ENCODE measurements at places on chromosomes 11 and 22.

GRCh38 chr11:77115181-77115611 is 12.6 kb downstream of the OMP start:
- no peak for DNase-seq

GRCh38 chr22:22214819-22215329 is 29.7 kb upstream of the VPREB1 start:
- DNase-seq = no peak

GRCh38 chr22:43304831-43305590 is 38.2 kb downstream of the SCUBE1 start:
- no peak for DNase-seq

DNA sequence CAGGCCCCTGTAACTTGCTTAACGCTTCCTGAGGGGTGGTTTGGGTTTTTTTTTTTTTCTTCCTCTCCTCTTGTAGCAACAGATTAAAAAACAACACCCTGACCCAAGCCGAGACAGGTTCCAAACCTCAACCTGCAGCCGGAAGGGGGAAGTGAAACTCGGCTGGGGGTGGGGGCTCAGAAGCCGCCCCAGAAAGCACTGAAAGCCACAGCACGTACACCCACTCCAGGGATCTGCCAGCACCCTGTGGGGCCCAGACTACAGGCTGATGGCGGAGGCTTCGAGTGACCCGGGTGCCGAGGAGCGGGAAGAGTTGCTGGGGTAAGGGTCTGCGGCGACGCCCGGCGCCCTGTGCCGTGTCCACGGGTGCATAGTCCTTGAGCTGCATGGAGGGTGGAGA is at the start of gene LSP1:
Gene LSP1 (plus strand): TSS at position 208 of the 400 bp plus-strand sequence. CDS start 61 bp downstream, at position 269.
- no peak for DNase-seq

All from frontal cortex (tissue), 4 donors.